Kidney (tissue), 22 donors: ENCODE measurements at places on chromosomes 2 and 18. TPM values are rescaled to one million over a fixed set of nuclear protein-coding genes. Genes with fewer than 3 reads are reported as not detected.
A peak's percentile ranks its signal among the peaks of the same experiment; 100 is the strongest.

COLEC11 gene
- 7.6 TPM for total RNA-seq

SERPINE2 gene
- total RNA-seq: 27.3 TPM

GREB1L gene
- total RNA-seq: 0.79 TPM

GKN1 gene
- not detected for total RNA-seq

TACR1 gene
- total RNA-seq: 5.1 TPM

EVX2 gene
- total RNA-seq: not detected

IKZF2 gene
- 12.4 TPM for total RNA-seq

IL1RL1 gene
- 32.3 TPM for total RNA-seq

CD207 gene
- total RNA-seq: 0.66 TPM

CD8B2 gene
- 0.09 TPM for total RNA-seq

CHRNG gene
- not detected for total RNA-seq

GRCh38 chr18:25332002-25332401 is 20.0 kb downstream of the ZNF521 start:
- no peaks in the 10 kb centered on the region for H3K4me1 ChIP-seq
- DNase-seq: no peak
- H3K4me3 ChIP-seq: no peak overlapping the region

DNA sequence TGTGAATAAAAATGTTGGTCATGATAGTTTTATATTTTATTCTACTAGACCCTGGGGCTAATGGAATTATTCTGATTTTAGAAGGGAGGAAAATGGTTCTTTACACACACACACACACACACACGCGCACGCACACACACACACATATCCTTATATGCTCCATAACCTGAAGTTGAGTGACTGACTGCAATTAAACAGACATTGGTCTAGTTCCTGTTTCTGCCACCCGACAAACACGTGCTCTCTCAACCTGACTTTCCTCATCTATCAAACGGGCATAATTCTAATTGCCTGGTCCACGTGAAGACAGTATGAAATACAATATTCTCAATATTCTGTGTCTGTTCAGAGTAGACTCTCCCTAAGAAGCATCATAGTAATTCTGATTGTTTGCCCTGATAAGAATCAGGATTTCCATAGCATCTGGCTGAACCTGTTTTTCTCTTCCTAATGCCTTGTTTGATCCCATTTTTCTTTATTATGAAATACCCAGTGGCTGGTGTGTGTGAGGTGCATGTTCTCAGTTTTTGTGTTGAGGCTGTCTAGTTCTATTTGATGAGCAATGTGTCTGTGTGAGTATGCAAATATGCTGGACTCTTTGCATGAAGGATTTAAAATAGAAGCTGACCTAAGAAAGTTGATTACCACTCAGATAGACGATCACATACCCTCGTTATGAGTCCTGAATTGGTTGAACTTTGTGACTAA is 51.0 kb downstream of the SETBP1 start:
- H3K36me3 ChIP-seq: no peaks in the 10 kb centered on the region
- DNase-seq: no peak
- H3K4me1 ChIP-seq: peaks cover 31% of the 10 kb centered on the region

GRCh38 chr2:207473931-207474235 is 55.9 kb upstream of the CREB1 start:
- no peak overlapping the region for H3K4me3 ChIP-seq
- no peaks in the 10 kb centered on the region for H3K4me1 ChIP-seq
- no peaks in the 10 kb centered on the region for H3K27me3 ChIP-seq

DNA sequence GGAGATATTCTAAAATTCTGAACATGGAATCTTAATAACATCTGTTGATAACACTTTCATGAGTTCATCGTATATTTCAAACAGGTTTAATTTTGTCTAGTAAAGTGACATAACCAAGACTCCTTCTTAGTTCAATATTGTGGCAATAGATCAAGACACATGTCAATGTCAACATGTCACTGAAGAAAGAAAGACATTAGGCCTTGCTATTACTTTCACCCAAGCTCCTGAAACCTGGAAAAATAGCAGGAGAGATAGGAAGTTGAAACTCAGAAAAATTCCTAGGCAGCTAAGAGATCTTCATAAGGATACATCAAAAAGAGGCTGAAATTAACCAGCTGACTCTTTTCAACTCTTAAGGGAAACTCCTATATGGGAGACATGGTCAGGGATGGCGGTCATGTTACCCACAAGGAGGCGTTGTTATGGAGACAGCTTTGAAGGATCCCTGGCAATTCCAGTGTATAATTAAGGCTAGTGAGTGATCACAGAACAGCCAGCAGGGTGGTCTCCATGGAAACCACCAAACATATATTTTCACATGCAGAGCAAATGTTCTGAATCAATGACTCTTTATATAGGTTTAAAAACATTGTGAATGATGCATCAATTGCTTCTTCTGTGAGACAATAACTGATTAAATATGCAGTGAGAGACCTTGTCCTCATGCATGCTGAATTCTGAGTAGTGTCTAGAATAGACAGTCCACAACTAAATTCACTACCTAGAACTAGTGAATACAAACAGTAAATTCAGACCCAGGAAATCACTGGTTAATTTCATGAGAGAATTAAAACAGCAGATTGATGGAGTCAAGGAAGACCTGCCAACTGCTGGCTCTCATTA is 115.3 kb upstream of the RIOK3 start:
- no peaks in the 10 kb centered on the region for H3K36me3 ChIP-seq
- no peak overlapping the region for H3K27ac ChIP-seq

DNA sequence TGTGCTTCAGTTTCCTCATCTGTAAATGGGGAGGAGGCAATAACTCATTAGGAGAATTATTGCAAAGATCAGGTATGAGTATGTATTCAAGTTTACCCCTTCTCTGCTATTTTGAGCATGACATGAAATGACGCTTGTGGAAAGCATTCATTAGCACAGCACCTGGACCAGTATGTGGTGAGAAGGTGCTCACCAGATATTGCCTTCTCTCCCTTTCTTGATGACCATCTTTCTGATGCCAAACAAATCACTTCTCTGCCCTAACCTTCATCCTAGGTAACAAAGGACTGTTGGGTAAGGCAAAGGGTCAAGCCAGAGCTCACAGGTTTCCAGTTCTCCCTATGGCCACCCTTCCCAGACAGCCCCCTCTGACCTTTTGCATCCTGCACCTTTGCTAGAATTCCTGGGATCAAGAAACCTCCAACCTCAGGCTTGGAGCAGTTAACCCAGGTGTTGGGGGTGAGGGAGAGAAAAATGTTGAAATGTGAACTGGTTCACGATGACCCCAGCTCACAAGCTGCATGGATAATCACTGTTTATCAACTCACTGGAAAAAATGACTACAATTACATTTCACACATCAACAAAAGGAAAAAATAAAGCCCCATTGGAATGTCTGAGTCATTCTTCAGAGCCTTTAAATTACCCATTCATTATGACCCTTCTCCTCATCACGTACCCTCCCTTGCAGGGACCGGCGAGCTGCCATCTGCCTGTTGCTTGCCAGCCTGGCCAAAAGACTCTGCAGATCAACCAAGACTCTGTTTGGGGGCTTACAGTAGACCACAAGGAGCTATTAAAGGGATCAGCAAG is 41.6 kb downstream of the LBH start:
- DNase-seq: peak; percentile 15
- H3K4me3 ChIP-seq: no peak overlapping the region
- no peaks in the 10 kb centered on the region for H3K36me3 ChIP-seq
- no peak overlapping the region for H3K27ac ChIP-seq

- H3K27me3 ChIP-seq: no peaks in the 10 kb centered on the region
- no peak for DNase-seq
- H3K4me1 ChIP-seq: peaks cover 10% of the 10 kb centered on the region
- H3K36me3 ChIP-seq: peaks cover 18% of the 10 kb centered on the region
Measured at GRCh38 chr2:238440767-238441166, 14.0 kb downstream of the ASB1 start.

- H3K4me1 ChIP-seq: no peaks in the 10 kb centered on the region
- no peaks in the 10 kb centered on the region for H3K27me3 ChIP-seq
- H3K4me3 ChIP-seq: no peak overlapping the region
- peak overlapping the region; percentile 3 for H3K27ac ChIP-seq
- H3K36me3 ChIP-seq: no peaks in the 10 kb centered on the region
Measured at GRCh38 chr2:3323360-3324035, 54.1 kb downstream of the EIPR1 start.

DNA sequence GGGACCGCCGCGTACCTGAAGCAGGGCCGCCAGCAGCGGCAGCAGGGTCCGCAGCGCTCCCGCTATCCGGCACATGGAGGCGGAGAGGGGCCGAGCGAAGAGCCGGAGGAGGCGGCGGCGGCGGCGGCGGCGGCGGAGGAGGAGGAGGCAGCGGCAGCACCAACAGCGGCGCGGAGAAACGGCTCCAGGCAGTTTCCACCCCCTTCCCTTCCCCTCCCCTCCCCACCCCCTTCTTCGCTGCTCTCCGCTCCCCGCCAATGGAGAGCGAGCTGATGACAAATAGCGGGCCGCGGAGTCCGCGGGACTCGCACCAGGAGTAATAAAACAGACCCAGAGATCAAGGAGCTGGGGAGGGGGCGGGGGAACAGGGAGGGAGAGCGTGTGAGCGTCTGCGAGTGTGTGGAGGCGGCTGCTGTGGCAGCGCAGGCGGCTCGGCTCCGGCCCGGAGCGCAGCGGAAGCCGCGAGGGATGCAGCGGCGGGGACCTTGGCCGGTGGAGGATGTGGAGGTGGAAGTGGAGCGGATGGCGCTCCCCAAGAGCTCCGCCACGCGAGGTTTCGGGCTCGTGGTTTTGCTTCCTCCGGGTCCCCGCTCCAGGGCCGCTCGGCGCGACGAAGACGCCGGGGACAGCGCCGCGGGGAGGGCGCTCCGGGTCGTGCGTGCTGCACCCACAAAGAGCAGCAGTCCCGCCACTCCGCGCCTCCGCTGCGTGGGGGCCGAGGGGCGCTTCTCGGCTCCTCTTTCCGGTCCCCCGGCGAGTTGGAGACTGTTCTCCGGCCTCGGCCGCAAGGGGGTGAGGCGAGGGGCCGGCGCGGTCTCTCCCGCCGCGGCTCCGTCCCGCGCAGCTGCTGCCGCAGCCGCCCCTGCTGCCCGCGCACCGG is at the start of gene CDH2:
CDH2 (minus strand) TSS at position 183 of the 880 bp plus-strand sequence; CDS start at position 75, 108 bp downstream.
- H3K4me1 ChIP-seq: no peaks in the 10 kb centered on the region
- DNase-seq: peak; percentile 95
- no peaks in the 10 kb centered on the region for H3K27me3 ChIP-seq
- no peaks in the 10 kb centered on the region for H3K36me3 ChIP-seq

DNA sequence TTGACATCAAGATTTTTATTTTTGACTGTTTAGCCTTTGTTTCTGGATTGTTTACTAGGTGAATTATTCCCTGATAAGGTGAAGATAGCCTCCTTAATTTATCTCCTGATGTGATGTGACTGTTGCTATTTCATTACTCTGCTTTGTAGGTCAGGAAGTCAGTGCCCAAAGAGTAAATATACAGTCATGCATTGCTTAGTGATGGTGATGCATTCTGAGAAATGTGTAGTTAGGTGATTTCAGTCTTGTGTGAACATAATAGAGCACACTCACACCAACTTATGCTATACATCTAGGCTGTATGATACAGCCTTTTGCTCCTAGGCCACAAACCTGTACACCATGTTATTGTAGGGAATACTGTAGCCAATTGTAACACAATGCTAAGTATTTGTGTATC is 102.4 kb upstream of the THUMPD2 start:
- no peaks in the 10 kb centered on the region for H3K4me1 ChIP-seq
- no peak overlapping the region for H3K4me3 ChIP-seq
- H3K27me3 ChIP-seq: no peaks in the 10 kb centered on the region
- no peak overlapping the region for H3K27ac ChIP-seq
- H3K36me3 ChIP-seq: no peaks in the 10 kb centered on the region

DNA sequence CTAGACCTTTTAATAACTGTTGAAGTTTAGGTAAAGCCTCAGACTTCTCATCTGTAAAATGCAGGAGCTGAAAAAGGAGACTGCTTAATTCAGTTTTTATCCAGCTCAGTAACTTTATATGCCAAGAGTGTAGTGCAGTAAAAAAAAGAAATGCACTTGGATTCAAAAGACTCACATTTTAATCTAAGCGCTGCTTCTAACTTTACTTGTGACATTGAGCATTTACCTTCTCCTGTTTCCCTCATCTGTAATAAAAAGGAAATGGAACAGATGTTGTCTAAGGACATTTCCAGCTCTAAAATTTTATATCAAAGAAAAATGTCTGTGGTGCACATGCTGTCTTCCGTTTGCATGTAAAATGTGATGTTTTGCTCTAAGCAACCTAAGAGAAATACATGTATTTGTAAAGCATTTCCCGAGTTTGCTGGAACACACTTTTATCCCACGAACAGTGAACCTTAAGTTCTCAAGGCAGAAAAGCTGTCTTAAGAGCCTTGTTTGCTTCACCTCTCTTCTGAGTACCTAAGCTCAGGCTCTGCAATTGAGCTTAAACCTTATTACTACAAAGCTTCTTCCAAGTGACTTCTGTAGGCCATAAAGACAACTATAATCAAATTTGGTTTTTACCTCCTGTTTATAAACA is 24.2 kb upstream of the TANK start:
- DNase-seq: peak; percentile 46
- no peak overlapping the region for H3K27ac ChIP-seq
- H3K27me3 ChIP-seq: no peaks in the 10 kb centered on the region
- peaks cover 13% of the 10 kb centered on the region for H3K4me1 ChIP-seq
- no peaks in the 10 kb centered on the region for H3K36me3 ChIP-seq
- H3K4me3 ChIP-seq: no peak overlapping the region

DNA sequence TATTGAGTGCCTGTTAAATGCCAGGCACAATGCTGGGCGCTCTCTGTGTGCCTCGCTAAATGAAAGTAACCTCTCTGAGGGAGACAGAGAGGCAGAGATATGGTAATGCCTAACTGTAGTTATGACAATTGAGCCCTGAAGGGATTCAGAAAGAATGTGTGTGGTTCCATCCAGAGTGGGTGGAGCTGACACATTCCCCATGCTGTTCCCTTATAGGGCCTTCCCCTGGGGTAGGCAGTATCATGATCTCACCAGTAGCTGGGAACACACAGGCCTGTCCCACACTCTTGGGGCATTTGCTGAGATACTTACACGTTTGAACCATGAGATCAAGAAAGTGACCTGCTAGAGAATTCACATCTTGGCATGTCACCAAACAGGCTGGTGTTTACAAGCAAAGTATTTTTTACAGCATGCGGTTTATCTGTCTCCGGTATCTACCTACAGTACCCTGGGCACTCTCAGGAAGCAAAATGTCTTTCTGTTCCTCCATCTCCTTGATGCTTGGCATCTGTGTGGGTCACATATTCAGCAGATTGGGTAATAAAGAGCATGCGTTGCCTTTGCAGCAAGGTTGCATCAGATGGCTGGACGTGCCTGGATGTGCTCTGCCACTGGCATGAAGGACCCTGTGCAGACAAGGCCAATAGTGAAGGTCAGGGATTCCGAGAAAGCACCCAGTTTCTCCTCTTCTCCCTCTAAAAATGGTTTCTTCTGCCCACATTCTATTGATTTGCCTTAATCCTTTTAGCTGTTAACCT is 9.4 kb downstream of the CTIF start:
- no peak overlapping the region for H3K4me3 ChIP-seq
- H3K27ac ChIP-seq: no peak overlapping the region
- no peaks in the 10 kb centered on the region for H3K27me3 ChIP-seq
- H3K36me3 ChIP-seq: no peaks in the 10 kb centered on the region
- peaks cover 4% of the 10 kb centered on the region for H3K4me1 ChIP-seq

GRCh38 chr2:67394734-67395133 is 2.4 kb upstream of the ETAA1 start:
- no peaks in the 10 kb centered on the region for H3K27me3 ChIP-seq
- no peaks in the 10 kb centered on the region for H3K36me3 ChIP-seq
- no peak overlapping the region for H3K27ac ChIP-seq
- no peak overlapping the region for H3K4me3 ChIP-seq

- no peaks in the 10 kb centered on the region for H3K4me1 ChIP-seq
- no peaks in the 10 kb centered on the region for H3K27me3 ChIP-seq
- H3K27ac ChIP-seq: no peak overlapping the region
- no peaks in the 10 kb centered on the region for H3K36me3 ChIP-seq
Measured at GRCh38 chr2:142435847-142436246, 305.0 kb upstream of the LRP1B start.

GRCh38 chr2:10552220-10552870 is 104.2 kb upstream of the ODC1 start:
- peaks cover 5% of the 10 kb centered on the region for H3K4me1 ChIP-seq
- no peaks in the 10 kb centered on the region for H3K36me3 ChIP-seq
- DNase-seq: no peak
- H3K27me3 ChIP-seq: no peaks in the 10 kb centered on the region
- no peak overlapping the region for H3K27ac ChIP-seq
